ENCODE measurements at places on chromosomes 3 and 15. TPM values are rescaled to one million over a fixed set of nuclear protein-coding genes. Genes with fewer than 3 reads are reported as not detected.

Gene KPNA4
- 114 TPM for total RNA-seq

Gene GOLGA6L4
- 1.0 TPM for total RNA-seq

Gene ACP3
- total RNA-seq: 1.3 TPM

Gene TRAIP
- total RNA-seq: 1.7 TPM

Gene GABRB3
- total RNA-seq: 1.6 TPM
